Peyer's patch (tissue), 4 donors: ENCODE measurements at places on chromosomes 3 and 15. TPM values are rescaled to one million over a fixed set of nuclear protein-coding genes. Genes with fewer than 3 reads are reported as not detected.

GRCh38 chr3:154242766-154243165 lies 81.5 kb downstream of the DHX36 start:
- no peak for DNase-seq

- DNase-seq: no peak
Measured at GRCh38 chr3:72665103-72665502, 183.1 kb downstream of the SHQ1 start.

- DNase-seq: no peak
Measured at GRCh38 chr15:29053006-29053405, 167.2 kb downstream of the APBA2 start.

- no peak for DNase-seq
Measured at GRCh38 chr15:25903024-25903581, 40.0 kb upstream of the ATP10A start.

GRCh38 chr3:131699001-131699400 lies 196.2 kb upstream of the MRPL3 start:
- no peak for DNase-seq

DNA sequence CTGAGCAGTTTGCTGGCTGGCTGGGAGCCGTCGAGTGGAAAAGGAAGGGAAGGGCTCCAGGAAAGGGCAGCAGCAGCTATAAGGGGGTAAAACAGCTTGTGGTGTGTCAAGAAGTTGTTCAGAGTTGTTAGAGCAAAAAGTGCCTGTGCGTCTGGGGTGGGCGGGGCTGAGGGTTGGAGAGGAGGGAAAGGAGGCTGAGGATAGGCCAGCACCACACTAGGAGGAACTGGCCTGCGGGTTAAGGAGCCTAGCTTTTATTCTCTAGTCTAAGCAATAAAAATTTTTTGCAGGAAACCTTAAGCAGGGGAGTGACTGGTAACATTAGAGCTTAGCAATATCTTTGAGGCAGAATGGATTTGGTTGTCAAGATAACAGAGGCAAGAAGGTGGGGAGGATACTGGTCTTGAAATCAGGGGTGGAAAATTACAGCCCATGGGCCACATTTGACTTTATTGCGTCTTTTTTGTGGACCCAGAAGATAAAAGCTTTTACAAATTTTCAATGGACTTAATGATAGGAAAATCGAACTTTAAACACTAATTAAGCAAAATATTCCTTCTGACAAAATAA lies 134.5 kb upstream of the AADACL2 start:
- no peak for DNase-seq

Gene IGSF11
- 3.0 TPM for total RNA-seq

Gene MUSTN1
- 16.2 TPM for total RNA-seq
